ENCODE measurements at places on chromosomes 3 and 15.

GRCh38 chr15:40763801-40764628 lies at the start of gene GCHFR:
TSS of gene GCHFR (plus strand) at chr15:40764068. CDS start at chr15:40764181, 113 bp downstream.
- DNase-seq: peak; percentile 38

DNA sequence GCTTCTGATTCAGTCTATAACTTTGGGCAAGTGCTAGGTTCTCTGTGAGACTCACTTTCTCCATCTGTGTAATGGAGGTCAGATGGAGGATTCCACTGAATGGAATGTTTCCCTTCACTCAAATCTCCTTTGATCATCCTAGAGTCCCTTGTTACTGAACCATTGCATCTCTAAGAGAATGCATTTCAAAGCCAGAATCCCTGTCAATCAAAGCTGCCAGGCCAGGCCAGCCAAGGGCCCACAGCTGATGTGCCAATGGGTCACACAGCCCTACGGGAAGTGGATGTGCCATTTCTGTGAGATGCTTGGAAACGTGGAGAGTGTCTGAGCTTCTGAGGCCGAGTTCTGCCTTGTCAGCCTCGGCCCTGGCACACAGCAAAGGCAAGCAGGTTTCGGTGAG lies 32.4 kb downstream of the SCN5A start:
- DNase-seq: no peak

DNA sequence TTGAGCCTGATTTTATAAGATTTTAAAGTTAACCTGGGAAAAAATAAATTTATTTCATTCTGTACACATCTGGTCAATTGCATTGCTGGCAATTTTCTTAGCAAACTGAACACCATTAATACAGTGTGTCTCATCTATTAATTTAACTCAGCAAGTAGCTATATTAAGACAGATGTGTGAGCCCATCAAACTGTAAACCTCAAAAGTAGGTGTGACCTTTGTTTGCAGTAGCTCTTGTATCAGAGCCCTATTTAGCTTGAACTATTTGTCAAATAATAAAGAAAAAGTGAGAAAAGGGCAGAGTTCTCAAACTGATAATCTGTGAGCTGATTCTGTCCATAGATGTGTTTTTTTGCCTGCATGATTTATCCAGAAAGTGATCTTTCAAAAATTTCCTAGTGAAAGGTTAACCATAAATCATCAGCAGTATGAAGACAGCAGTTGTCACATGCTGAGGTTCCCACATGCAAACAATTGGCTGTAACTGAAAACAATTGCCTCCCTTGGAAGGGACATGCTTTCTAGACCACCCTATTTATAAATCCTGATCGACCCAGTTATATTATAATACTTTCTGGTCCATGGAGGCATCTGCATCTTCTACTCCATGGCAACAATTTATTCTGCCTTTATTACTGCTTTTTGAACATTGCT lies 646.5 kb downstream of the NSUN3 start:
- no peak for DNase-seq

GRCh38 chr3:46893763-46894162 lies 16.2 kb downstream of the PTH1R start:
- DNase-seq: no peak

DNA sequence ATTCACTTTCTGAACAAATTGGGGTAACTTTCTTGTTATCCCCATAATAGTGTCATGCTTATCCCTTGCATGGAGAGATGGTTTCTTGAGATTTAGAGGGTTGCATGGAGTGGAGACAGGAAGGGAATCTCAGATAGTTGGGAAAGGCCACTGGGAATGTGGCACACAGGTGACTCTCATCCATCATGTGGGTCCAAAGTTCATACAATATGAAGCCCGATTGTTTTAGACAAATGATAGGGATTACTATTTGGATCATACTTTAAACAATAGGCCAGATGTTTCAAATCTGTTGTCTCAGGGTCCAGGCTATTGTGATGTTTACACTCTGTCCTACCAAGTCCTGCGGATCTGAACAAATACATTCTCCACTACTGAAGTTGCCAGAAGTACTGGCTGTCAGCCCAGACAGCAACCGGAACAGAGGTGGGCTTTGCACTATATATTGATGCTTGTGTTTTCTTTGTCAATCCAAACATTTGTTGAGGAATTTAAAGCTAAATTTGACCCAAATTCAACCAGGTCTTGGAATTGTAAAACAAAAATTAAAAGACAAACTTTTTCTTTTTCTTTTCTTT lies 39.2 kb upstream of the NMNAT3 start:
- no peak for DNase-seq

DNA sequence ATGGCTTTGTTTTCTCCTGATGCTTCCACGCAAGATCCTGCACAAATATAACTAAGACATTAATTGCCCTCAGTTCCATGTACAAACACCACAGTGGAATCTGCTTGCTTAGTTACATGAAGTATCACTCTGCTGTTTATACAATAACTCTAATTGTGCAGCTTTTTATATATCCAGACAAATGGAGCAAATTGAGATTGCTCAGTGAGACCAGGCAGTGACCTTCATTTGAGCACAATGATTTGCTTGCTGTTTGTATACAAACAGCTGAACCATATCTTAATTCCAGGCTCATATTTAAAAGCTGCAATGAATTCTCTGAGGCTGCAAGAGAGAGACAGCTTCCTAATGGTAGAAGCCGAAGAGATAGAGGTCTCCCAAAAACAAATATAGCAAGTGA lies 243.7 kb downstream of the CADPS start:
- no peak for DNase-seq

- no peak for DNase-seq
These were observed 49.9 kb downstream of the GRIP2 start for GRCh38 chr3:14490255-14490654.

- DNase-seq: no peak
These were observed 118.8 kb upstream of the ADPGK start for GRCh38 chr15:72902245-72902918.

DNA sequence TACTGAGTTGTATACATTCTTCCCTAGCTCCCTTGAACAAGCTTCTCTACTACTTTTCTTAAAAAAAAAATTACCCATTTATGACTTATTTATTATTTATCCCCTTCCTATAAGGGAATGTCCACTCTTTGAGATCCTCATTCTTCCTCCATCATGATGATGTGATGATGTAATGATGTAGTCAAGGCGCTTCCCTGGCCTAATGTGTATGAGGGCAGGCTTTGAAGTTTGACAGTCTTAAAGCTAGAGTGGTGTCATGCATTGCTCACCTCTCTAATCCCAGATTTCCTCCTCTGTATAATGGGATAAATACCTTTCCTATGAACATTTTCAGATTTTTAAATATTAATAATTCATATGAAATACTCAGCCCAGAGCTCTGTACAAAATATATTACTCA lies 486.0 kb upstream of the TPRG1 start:
- DNase-seq: no peak

DNA sequence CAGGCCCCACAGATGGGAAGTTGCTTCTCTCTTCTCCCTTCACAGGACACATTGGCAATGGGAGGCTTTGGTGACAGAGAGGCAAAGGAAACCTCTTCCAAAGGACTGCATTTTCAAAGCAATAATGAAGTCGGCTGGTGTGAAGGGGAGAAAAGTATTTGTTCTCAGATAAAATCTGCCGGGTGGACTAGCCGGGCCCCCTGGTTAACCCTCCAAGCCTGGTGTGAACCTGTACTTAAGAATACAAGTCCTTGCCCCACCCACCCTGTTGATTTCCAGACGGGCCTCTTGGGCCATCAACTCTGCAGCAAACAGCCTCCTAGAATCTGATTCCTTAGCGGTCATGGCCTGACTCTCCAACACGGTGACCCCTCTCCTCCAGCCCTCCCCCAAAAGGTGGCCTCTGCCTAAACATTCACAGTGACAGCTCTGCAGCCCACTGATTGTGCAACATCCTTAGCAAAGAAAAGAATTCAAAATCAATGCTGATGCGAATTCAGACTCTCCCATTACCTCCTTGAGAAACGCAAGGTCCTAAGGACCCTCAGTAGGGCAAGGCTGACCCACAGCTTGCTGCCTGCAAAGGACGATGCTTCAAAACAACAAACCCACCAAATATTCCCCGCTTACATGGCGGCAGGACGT lies 9.9 kb downstream of the TLE3 start:
- DNase-seq: no peak

- DNase-seq: no peak
These were observed 51.4 kb downstream of the FAM43A start for GRCh38 chr3:194736896-194737600.

DNA sequence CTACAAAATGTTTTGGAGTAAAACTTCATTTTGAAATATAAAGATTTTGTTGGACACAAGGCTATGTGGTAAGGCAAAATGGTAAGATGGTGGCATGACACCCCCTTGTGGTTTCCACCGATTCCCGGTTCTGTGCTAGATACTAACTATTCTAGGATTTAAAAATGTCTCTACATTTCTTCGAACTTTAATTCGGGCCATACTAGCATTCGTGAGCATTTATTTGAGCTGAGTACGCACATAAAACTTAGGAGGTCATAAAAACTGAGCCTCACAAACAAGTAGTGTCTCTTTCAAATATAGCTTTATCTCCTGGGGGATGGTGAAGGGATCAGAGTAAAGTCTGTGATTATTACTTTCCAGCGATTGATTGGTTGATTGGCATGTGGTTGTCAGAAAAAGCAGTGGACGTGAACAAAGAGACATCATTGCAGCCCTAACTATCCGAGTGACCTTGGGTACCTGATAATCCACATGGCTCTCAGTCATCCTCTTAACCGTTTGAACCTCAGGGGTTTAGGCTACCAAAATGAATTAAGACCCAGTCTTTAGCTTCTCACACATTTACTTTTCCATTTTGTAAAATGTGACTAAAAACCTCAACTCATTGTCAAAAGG lies 1.1 kb upstream of the ZNF639 start:
- DNase-seq: no peak

- no peak for DNase-seq
These were observed 559.3 kb upstream of the GRM7 start for GRCh38 chr3:6301626-6302025.

- DNase-seq: no peak
These were observed 42.5 kb upstream of the CACNA2D3 start for GRCh38 chr3:54079730-54080325.

DNA sequence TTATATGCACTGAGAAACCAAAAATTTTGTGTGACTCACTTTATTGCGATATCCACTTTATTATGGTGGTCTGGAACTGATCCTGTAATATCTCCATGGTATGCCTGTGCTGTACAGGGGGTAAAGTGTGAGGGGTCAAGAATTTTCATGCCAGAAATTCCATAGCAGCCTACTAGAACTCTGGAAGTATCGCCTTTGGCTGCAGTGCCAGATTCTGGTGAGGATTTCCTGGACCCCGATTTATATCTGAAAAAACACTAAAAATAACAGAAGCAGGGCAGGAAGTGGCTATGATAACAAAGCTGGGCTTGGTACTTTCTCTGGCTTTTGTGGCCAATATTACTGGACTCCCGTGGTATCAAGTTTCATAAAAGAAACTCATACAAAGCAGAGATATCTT lies 36.4 kb downstream of the CCDC80 start:
- no peak for DNase-seq

DNA sequence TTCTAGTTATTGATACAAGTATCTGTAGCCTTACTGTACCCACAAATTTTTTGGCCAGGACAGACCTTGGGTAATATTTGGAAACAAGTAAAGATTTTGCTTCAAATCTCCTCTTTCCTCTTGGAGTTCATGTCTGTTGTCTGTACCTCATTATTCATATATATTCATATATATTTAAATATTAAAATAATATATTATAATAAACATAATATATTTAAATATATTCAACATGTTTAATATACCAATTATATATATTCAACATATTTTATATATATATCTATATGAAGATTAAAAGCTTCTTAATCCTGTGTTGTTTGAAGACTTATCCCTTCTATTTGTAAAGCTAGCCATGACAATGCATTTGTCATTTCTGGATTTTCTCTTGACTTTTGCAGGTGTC lies 38.1 kb downstream of the ZIC1 start:
- DNase-seq: no peak

DNA sequence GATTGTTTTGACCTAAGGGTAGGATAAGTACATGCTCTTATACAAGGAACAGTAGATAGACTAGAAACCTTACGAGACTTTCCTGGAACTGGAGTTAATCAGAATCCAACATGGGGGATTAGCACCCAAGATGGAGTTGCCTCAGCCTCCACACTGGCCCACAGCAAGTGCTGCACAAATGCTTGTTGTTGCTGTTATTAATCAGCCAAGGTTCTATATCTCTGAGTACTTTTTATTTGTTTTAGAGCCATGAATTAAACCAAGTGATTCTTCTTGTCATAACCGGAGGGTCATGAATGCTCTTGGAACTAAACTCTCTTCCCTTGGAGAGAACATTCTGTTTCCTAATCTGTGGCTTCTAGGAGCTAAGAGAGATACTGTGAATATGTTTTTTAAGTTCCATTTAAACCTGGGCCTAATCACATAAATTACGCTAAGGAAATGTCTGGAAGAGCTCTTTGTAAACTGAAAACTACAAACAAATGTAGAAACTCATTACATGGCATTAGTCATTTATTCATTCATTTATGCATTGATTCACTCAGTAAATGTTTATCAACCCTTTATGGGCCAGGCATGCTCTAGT lies 5.7 kb upstream of the IL16 start:
- no peak for DNase-seq

GRCh38 chr3:100069472-100069871 lies 44.8 kb downstream of the FILIP1L start:
- no peak for DNase-seq

DNA sequence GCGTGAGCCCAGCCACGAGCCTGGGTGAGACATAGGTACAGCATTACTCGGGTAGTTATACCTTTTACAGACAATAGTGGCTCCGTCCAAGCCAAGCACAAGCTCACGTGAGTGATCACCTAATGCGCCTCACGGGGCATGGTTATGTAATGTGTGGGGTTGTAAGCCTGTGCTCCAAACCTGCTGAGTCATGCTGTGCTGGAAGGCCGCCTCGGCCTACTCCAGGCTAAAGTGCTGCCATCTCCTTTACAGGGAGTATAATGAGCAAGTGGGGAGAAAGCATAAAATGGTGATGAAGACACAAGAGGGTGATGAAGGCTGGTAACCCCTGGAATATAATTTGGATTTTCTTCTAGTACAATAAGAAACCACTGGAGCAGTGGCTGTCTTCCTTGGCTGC lies 175.8 kb upstream of the STT3B start:
- DNase-seq: no peak

GRCh38 chr3:140845882-140846281 lies 95.8 kb upstream of the SLC25A36 start:
- DNase-seq: no peak

DNA sequence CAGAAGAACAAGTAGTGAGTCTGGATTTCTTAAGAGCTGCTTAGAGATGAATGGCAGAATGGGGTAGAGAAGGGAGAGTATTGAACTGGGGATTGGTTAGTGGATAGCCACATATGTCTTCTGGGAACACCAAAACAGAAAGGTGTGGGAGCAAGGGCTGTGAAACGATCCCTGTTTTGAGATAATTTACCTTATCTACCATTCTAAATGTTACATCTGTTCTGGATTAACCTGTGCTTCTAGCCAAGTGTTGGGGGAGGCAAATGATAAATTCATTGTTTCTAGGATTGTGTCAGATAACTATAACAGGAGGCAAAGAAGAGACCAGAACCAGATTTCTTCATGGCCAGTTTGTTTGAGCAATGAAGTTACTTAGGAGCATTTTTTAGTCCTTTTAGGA lies 8.4 kb downstream of the NR1D2 start:
- DNase-seq: no peak
